ENCODE measurements at places on chromosomes 5 and 9.

- DNase-seq: no peak
Observed at GRCh38 chr9:16303506-16303905, 567.0 kb downstream of the BNC2 start.

GRCh38 chr9:99878651-99879050 is 27.8 kb upstream of the STX17 start:
- no peak for DNase-seq

- DNase-seq: no peak
Observed at GRCh38 chr5:2740051-2740875, 11.2 kb downstream of the IRX2 start.

GRCh38 chr5:40405230-40405629 is 274.5 kb upstream of the PTGER4 start:
- no peak for DNase-seq

DNA sequence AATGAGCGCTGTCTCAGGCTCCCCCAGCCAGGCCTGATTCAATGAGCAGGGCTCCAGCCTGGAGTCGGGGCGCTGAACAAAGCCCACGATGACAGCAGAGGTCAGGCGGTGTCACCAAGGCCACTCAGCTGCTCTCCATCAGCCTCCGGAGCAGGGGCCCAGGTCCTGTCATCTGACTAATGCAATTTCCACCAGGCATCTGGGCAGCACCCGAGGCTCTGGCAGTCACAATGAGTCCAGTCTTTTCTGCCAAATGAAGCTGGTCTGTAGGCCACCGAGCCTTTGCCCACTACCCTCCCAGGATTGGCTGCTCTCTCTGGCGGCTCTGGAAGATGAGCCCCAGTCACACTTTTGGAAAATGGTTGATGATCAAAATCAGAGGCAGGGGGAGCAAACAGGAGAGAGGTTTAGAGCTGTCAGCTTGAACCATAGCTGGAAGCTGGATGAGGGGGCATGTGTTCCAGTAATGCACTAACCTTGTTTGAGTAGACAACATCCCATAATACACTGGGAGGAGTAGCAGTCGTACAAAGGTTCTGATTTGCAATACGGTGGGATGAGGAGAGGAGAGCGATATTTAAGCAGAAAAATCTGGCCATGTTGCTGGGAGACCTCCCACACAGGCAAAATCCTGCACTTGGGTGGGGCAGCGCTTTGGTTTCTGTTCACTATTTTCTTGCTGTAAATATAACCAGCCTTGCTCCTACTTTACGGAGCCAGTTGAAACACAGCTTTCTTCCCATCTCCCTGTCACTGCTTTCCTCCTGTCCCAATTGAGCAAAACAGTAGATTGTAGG is 306.4 kb upstream of the PANK3 start:
- DNase-seq: no peak

GRCh38 chr9:72598639-72599038 is 77.2 kb downstream of the TMC1 start:
- DNase-seq: no peak

DNA sequence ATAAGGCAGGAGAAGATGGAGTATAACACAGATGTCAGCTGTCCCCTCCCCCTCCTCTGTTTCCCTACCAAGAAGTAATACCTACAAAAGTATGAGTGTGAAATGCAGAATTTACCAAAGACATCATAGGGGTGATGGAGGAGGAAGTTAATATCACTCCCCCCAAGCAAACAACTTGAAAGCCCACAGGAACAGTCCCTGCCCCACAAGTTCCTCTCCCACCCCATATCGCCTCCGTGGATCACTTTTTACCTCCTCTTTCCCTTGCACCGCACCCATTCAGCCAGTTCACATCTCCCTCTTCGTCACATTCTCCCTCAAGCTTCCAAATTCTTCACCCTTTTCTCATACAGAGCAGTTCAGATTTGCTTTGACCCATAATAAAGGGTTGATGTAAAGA is 7.0 kb upstream of the SIL1 start:
- no peak for DNase-seq

- DNase-seq: no peak
Observed at GRCh38 chr5:104187656-104188055, 625.1 kb upstream of the NUDT12 start.

GRCh38 chr5:142551338-142552067 is 134.4 kb downstream of the FGF1 start:
- DNase-seq: no peak

DNA sequence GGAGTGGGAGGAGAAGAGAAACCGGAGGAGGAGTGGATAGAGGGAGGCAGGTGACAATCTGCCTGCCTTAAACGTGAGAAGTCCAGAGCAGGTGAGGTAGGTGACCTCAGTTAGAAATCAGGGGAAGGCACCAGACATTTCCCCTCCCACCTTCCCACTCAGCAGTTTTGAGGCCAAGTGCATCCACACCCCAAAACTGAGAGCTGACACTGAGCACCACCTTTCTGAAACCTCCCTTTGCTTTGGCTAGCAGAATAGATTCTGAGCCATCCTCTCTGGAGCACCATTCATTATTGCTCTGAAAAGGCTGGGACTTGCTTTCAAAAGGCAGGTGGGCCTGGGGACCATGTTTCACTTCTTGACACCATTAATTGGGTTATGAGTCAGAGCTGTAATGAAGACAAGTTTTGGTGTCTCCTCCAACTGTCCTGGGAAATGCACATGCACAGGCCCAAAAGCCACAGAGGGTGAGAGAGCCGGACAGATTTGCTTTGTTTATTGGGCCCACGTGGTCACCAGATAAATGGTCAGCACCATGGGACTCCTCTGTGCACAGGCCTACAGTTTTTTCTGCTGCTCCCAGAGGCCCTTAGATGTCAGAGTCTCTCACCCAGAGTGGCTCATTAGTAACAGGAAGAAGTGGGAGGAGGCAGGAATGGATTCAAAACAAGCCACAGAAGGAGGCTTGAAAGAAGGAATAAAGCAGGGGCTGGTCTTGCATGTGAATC is 314.7 kb downstream of the TLE1 start:
- no peak for DNase-seq

GRCh38 chr5:65066387-65067146 is 297.8 kb downstream of the CWC27 start:
- DNase-seq: no peak

GRCh38 chr9:14433351-14434157 is 119.6 kb upstream of the NFIB start:
- DNase-seq: no peak

DNA sequence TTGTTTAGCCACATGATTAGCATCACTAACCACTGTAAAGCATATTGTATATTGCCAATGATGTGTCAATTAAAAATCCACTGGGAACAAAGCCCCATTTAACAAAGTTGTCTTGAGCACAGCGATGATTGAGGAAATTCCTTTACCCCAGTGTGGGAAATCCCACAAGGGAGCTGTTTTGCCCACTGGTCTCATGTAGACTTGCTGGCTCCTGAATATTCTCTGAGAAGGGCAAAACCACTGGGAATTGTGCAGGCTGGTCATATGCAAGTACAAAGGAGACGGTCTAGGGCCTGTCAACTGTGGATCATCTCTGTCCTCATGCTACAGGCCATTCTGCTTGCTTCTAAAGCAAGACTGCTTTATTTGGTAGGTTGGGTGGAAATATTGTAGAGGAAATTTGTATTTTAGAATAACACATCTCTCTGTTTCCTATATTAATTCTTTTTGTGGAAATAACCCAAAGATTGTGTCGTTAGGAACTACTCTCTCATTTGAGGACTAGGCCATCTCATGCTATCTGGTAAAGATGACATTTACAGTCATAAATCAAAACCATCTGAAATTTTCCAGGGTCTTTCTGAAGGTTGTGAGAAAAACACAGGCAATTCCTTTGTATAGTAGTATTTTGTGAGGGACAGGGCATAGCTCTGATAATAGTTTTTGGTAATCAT is 60.2 kb downstream of the PARP8 start:
- DNase-seq: no peak

DNA sequence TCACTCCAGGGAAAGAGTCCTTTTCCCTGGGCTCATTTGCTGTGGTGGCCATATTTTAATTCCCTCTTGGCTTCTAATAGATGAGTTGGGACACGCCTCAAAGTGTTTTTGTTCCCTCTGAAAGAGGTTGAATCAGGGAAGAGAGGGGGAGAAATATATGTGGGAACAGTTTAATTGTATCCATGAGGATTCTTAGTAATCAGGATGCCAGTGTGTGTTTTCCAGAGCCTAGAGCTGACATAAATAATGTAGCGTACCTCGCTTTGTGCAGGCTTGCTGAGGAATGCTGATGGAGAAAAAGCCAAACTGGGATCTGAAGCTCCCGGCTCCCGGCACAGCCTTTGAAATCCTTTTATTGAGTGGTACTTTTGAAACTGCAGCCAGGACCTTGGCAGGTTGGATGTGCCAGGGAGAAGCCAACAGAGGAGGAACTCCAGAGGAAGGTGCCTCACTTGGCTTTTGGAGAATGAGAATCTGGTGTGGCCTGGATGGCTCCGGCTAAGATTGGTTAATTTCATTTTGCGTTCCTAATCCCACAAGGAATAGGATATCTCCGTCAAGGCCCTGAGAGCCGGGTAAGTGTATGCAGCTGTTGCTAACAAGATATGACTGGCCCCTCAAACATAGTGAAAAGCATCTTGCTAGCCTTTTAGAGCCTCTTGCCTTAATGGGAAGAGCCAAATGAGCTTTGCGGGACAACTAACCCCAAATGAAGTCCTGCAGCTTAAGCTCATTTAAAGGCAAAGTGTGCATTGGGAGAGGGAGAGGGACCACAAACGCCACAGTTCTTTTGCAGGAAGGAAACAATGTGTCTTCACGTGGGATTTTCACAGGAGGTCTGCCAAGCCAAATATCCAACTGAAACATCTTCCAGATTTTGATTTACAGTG is 471.1 kb upstream of the WWC1 start:
- no peak for DNase-seq

GRCh38 chr5:95712347-95712958 is 18.7 kb upstream of the RHOBTB3 start:
- no peak for DNase-seq

GRCh38 chr5:118558871-118559270 is 429.5 kb downstream of the DTWD2 start:
- no peak for DNase-seq

GRCh38 chr9:27924502-27924901 is 351.2 kb upstream of the C9orf72 start:
- no peak for DNase-seq

- DNase-seq: no peak
Observed at GRCh38 chr5:41503310-41503709, 7.1 kb downstream of the PLCXD3 start.

DNA sequence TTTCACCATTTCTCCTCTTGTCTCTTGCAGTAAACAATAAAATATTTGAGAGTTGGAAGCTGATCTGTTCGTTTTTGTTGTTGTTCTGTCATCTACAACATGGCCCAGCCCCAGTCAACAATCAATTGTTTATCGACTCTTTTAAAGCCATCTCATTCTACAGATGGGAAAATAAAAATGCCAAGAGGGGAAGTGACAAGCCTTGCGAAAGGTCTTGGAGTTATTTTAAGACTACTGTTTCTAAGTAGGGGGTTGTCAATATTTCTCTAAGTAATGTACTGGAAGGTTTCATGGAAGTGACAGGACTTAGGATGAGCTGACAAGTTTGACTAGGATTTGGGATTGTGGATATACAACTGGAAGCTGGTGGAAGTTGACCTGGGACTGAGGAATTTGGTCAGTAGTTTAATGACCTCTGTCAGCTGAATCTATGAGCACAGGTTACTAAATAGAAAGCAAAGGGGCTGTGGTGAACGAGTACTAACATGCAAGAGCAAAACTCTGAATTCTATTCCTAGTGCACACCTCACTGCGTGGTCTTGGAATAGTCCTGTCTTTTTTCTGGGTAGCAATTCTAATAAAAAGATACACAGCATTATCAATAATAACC is 57.5 kb upstream of the ADRB2 start:
- DNase-seq: no peak

DNA sequence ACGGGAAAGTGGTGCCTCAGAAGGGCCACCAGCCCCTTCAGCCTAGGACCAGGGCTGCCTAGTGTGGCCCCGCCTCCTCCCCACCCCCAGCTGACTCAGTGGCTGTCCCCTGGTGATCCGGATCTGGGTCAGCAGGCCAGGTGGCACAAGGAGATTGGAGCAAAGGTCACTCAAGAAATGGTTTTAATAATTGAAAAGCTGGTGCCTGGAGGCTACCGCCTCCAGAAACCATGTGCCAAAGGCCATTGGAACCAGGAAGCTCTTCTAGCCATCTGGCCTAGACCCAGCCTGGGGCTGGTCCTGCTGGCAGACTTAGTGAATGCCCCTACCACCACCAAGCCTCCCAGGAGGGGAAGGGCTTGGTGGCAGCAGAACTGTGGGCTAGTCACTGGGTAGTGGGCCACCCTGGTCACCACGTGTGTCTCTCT is 1.5 kb downstream of the ST6GALNAC4 start:
- no peak for DNase-seq

GRCh38 chr9:37329576-37329975 is 92.9 kb upstream of the GRHPR start:
- DNase-seq: no peak

- no peak for DNase-seq
Observed at GRCh38 chr5:135999406-136000139, 29.2 kb upstream of the TGFBI start.

- no peak for DNase-seq
Observed at GRCh38 chr9:114235033-114235661, 79.8 kb downstream of the COL27A1 start.

Measured in cortex of kidney (tissue), 1 donor.